Neural crest cell (in vitro differentiated cells): ENCODE measurements at places on chromosomes 3 and 15. TPM values are rescaled to one million over a fixed set of nuclear protein-coding genes. Genes with fewer than 3 reads are reported as not detected.

The TMC3 gene
- total RNA-seq = not detected in 2 replicates

The RPL22L1 gene
- 89.6 and 89.7 TPM in 2 replicates for total RNA-seq

The NR2E3 gene
- not detected in 2 replicates for total RNA-seq

The MUC20 gene
- total RNA-seq = 2.3 and 3.0 TPM in 2 replicates

The RAB11A gene
- 212 and 214 TPM in 2 replicates for total RNA-seq

The RARRES1 gene
- total RNA-seq = 1.4 and 2.5 TPM in 2 replicates

The MRPS11 gene
- total RNA-seq = 56.1 and 56.3 TPM in 2 replicates

The GP5 gene
- 0.09 TPM in 1 of 2 replicates, not detected in the other for total RNA-seq

The GRK7 gene
- not detected in 2 replicates for total RNA-seq

The ARL6IP5 gene
- 59.2 and 59.9 TPM in 2 replicates for total RNA-seq

The FBXW12 gene
- 0.44 and 0.68 TPM in 2 replicates for total RNA-seq

The LIPH gene
- not detected in 2 replicates for total RNA-seq

The ALS2CL gene
- 0.16 and 0.26 TPM in 2 replicates for total RNA-seq

The KCNH8 gene
- 3.5 and 3.8 TPM in 2 replicates for total RNA-seq

The PROK2 gene
- total RNA-seq = 0.25 TPM in 1 of 2 replicates, not detected in the other

The NR1I2 gene
- 0.26 TPM in 1 of 2 replicates, not detected in the other for total RNA-seq

The CCR8 gene
- not detected in 2 replicates for total RNA-seq

The PLS1 gene
- 5.6 and 5.7 TPM in 2 replicates for total RNA-seq

The SCAMP5 gene
- 38.8 and 39.4 TPM in 2 replicates for total RNA-seq

The KLHL40 gene
- total RNA-seq = not detected in 2 replicates

The SHC4 gene
- total RNA-seq = 4.9 and 5.0 TPM in 2 replicates

The RARB gene
- total RNA-seq = 0.98 and 1.9 TPM in 2 replicates

The VILL gene
- total RNA-seq = 4.9 and 6.2 TPM in 2 replicates

The TRAK1 gene
- total RNA-seq = 41.0 and 42.6 TPM in 2 replicates

The CCR2 gene
- not detected in 2 replicates for total RNA-seq

The RSRC1 gene
- 36.9 and 40.6 TPM in 2 replicates for total RNA-seq

The ADAMTS7 gene
- 62.9 and 68.2 TPM in 2 replicates for total RNA-seq

The SCG3 gene
- 7.5 and 8.1 TPM in 2 replicates for total RNA-seq

The LHFPL4 gene
- 0.84 and 1.4 TPM in 2 replicates for total RNA-seq

The FAM131A gene
- 17.4 and 19.7 TPM in 2 replicates for total RNA-seq

The TMCO5A gene
- total RNA-seq = not detected in 2 replicates

The CCDC13 gene
- 1.5 and 2.0 TPM in 2 replicates for total RNA-seq

The DCLK3 gene
- 0.07 and 0.09 TPM in 2 replicates for total RNA-seq

The MYO5A gene
- total RNA-seq = 27.1 and 29.1 TPM in 2 replicates

The CASR gene
- not detected in 2 replicates for total RNA-seq

The RAB43 gene
- 9.6 and 11.4 TPM in 2 replicates for total RNA-seq

The RTP4 gene
- total RNA-seq = not detected in 2 replicates

The DPH3 gene
- 31.9 and 32.1 TPM in 2 replicates for total RNA-seq

The FURIN gene
- 14.8 and 15.7 TPM in 2 replicates for total RNA-seq

The SERPINI2 gene
- total RNA-seq = 0.56 and 0.86 TPM in 2 replicates

The ABI3BP gene
- not detected in 2 replicates for total RNA-seq

The CKMT1A gene
- total RNA-seq = 4.9 and 5.3 TPM in 2 replicates

The ZNF660 gene
- total RNA-seq = 26.1 and 29.8 TPM in 2 replicates

The NPAP1 gene
- 0.23 and 0.30 TPM in 2 replicates for total RNA-seq

The CADM2 gene
- total RNA-seq = 3.5 and 4.2 TPM in 2 replicates

The SLC38A3 gene
- 1.8 and 2.7 TPM in 2 replicates for total RNA-seq

The PLA2G4D gene
- not detected in 2 replicates for total RNA-seq

The EIF4G1 gene
- 520 and 529 TPM in 2 replicates for total RNA-seq

The PTPRG gene
- 38.0 and 41.2 TPM in 2 replicates for total RNA-seq

The C3orf85 gene
- not detected in 2 replicates for total RNA-seq

The MB21D2 gene
- total RNA-seq = 4.9 and 5.5 TPM in 2 replicates

The CCDC39 gene
- total RNA-seq = 0.07 TPM in 1 of 2 replicates, not detected in the other

The RPL35A gene
- 1,290 and 1,300 TPM in 2 replicates for total RNA-seq

The GOLGA8R gene
- total RNA-seq = 0.58 and 0.82 TPM in 2 replicates

The CRABP1 gene
- 753 and 803 TPM in 2 replicates for total RNA-seq
